ENCODE measurements at places on chromosomes 16 and 17.
A peak's percentile ranks its signal among the peaks of the same experiment; 100 is the strongest.

GRCh38 chr17:7014995-7015958, 2.9 kb downstream of the RNASEK start:
- no peak for DNase-seq

- DNase-seq, result no peak
These were observed 67.5 kb downstream of the CYTH1 start for GRCh38 chr17:78714534-78714933.

- DNase-seq, result no peak
These were observed 178.2 kb downstream of the TMEM132E start for GRCh38 chr17:34757611-34758010.

GRCh38 chr16:81639348-81639747, 139.7 kb upstream of the PLCG2 start:
- no peak for DNase-seq

DNA sequence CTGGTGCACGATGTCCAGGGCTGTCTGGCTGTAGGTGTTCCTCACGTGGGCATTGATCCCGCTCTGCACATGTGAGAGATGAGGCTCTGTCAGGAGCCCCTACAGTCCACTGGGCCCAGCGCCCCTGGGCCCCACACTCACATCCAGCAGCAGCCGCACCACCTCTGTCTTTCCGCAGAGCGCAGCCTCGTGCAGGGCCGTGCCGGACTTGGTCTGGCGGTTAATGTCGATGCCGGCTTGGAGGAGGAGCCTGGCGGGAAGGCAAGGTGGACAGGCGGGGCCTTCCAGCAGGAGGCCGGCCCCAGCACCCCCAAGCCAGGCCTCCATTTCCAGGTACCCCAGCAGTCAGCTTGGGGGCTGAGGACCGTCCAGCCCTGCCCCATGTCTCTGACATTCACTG, 9.2 kb downstream of the CASKIN1 start:
- no peak for DNase-seq

DNA sequence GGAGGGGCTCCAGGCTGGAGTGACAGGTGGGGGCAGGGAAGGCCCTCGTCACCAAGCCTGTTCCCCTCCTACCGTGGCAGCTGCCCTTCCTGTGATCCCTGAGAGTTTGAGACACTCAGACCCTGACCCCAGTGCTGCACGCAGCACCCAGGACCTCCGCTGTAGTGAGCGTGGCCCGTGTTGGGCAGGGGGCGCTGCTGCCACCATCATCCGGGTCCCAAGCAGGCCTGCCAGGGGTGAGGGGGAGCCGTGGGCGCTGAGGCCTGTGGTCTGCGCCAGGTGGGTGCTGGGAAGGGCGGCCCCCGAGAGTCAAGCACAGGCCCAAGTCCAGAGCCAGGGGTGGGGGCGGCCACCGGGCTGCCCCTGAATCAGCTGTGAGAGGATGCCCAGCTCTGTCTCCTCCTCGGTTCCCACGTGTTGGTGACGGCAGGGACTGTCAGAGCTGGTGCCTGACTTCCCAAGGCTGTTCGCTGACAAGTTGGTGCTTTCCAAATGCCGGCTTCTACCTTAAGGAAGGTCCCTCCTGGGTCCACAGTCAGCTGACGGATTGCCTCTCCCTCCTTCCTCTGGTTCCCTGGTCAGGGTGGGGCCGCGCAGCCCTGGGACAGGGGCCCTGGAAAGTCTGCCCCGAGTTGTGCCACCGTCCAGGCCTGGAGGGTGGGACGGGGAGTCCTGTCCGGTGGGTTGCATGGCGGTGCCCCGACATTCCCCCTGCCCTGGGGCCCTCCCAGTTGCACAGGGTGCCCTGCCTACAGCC, 31.1 kb downstream of the TPSG1 start:
- DNase-seq, result no peak

DNA sequence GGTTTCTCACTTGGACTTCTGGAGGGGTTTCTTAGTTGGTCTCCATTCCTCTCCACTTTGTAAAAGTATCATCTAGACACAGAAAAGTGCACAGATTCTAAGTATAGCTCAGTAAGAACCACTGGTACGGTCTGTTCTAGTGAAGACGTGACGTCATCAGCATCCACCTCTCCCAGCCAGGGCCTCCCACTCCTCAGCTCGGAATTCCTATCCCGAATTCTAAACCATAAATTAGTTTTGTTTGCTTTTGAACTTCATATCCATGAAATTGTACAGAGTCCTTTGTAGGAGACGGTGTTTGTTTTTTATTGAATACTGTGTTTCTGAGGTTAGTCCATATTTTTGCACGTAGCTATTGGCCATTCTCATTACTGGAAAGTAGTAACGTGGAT, 25.5 kb downstream of the FOXK2 start:
- no peak for DNase-seq

- DNase-seq, result no peak
These were observed 332.1 kb downstream of the C16orf95 start for GRCh38 chr16:86984991-86985647.

DNA sequence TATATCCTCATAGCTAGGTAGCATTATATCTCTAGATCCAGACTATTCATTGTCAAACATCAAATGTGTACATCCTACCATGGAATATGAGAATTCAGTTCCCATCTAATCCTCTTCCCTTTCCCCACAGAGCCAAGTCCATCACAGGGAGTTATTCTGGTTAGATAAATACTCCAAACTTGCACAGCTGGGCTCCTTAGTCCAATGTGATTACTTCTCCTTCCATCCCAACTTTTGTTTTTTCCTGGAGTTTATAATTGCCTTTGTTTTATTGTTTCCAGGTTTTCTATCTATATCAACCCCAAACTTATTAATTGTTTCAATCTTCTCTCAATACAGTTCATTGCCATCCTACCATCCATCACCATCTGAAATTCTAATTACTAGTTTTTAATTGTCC, 59.9 kb downstream of the MYH11 start:
- no peak for DNase-seq

DNA sequence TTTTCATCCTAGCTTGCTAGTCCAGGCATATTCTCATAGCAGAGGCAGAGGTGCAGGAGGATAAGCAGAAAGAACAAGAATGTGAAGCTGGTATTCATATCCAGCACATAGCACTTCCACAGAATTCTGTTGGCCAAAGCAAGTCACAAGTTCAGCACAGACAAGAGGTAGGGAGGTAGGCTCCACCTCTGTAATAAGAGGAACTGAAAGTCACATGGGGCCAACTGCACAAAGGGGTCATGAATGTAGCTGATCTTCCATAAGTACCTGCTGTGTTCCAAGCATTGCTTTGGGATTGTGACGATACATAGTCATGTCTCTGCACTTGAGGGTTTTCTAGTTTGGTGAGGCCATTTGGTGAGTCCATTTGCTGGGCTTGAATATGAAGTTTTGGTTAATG, 110.8 kb upstream of the MPHOSPH6 start:
- DNase-seq, result no peak

GRCh38 chr17:50297407-50297865, 23.2 kb downstream of the TMEM92 start:
- DNase-seq, result peak; percentile 60

- no peak for DNase-seq
These were observed 13.3 kb downstream of the EIF4A3 start for GRCh38 chr17:80133626-80133970.

GRCh38 chr16:12304861-12305596, 328.5 kb downstream of the SNX29 start:
- DNase-seq, result no peak

DNA sequence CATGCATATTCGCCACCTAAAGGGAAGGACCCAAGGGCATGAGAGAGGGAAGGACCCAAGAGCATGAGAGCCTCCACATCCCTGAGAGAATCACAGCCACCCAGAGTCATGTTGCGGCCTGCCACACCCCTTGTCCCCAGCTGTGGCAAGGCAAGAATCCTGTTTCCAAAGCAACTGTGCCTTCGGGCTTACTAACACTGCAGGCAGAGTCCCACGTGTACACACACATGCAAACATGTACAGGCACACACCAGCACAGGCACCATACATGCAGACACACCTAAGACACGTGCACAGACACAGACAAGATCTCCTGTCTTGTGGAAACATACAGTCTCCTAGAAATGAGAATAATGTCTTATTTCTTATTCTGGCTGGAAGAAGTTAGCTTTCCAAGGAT, 92.4 kb upstream of the CDYL2 start:
- DNase-seq, result no peak

DNA sequence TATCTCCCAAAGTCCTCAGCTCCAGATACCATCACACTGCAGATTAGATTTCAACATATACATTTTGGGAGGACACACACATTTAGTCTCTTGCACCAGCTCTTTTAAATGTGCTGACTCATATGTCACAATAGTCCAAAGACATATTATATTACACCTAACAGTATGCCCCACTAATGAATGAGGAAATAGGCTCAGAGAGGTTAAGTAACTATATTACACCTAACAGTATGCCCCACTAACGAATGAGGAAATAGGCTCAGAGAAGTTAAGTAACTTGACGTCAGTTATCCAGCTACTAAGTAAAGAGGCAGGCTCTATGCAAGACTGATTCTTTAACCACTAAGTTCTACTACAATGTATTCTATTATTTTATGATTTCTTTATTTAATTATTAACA, 9.7 kb downstream of the IRX6 start:
- no peak for DNase-seq

- no peak for DNase-seq
These were observed 1.0 kb downstream of the SPAG5 start for GRCh38 chr17:28597606-28598383.

DNA sequence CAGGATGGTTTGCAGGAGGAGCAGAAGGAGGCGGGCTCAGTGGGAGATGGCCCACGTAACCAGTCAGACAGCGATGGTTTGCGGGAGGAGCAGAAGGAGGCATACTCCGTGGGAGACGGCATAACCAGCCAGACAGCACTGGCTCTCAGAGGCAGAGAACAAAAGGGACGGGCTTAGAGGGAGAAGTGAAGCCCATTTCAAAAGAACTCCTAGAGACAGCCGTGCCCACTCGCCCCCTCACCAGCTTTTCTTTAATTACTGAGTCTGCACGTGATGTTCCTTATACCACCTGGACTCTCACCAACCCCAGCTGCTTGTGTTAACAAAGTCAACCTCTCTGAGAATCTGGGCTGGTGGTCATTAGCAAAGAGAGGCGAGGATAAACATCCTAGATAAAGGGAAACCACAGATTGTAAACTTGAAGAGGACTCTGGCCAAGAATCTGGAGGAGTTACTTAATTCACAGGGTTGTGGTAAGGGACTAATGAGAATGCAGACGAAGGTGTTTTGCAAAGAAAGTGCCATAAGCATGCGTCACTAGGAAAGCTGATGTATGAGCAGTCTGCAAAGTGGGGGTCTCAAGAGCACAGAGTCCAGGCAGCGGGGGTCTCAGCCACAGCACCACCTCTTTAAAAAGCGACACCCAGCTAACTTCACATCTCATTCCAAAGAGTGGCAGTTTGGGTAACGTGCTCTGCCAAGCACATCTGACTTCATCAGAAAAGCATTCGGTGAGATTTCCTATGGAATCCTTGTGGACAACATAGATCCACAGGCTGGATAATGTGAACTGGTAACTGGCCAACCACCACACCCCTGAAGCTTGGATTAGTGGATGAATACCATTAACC, 51.7 kb downstream of the NXN start:
- no peak for DNase-seq

GRCh38 chr16:75225678-75226515, 7.1 kb downstream of the CTRB1 start:
- no peak for DNase-seq

- DNase-seq, result no peak
These were observed 23.5 kb downstream of the AATF start for GRCh38 chr17:36972186-36972700.

- DNase-seq, result no peak
These were observed 198.1 kb upstream of the AXIN2 start for GRCh38 chr17:65759532-65759931.

DNA sequence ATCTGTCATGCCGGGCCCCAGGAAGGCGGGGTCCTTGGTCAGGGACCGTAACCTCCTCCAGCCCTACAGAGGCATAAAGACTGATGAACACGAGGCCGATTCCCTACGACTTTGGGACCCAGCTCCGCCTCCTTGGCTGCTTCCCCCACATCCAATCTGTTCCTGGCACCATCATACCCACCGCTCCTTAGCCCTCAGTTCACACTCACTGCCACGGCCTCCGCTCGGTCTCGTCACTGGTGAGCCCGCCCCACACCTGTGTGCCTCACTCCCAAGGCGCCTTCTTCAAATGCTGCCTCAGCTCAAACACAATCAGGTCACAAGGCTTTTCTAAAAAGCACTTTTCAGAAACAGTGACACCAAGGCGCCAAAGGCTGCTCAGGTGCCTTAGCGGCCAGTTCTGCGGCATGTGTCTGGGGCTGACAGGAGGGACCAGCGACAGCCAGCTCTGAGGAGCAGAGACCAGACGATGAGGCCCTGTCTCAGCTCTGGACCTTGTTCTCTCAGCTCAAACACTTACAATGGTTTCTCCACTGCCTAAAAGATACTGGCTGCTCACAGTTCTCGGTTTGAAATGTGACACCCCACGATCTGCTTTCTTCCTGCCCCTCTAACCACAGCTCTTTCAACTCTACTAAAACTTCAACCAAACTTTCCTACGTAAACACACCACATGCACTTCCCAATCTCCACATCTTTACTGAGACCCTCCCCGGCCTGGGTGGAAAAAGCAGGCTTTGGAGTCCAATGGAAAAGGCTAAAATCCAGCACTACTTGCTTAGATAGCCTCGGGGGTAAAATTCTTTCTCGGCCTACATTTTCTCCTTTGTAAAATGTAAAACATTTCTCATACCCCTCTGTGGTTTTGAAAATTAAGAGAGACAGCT, 33.2 kb downstream of the CYB5D2 start:
- DNase-seq, result no peak

DNA sequence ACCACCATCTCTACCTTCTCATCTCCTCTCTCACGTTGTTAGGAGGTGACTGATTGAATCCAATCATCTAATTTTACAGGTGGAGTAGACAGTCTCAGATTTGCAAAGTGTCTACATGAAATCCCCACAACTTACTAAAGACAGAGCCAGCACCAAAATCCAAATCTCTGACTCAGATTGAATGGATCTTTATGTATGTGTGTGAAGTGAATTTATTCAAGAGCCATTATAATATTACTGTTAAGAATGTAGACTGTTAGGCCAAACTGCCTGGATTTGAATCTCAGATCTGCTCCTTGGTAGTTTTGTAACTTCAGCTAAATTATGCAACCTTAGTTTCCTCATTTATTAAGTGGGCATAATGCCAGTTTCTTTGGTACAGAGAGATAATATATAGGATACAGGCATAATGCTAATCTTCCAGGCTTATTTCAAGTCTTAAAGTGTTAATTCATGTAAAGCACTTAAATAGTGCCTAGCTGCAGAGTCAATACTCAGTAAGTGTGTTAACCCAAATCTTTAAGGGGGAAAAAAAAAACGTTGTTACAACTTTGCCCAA, 12.7 kb downstream of the CNEP1R1 start:
- no peak for DNase-seq

GRCh38 chr17:75614006-75614405, 19.2 kb upstream of the SMIM5 start:
- DNase-seq, result no peak

GRCh38 chr16:81073560-81074330, 3.3 kb downstream of the C16orf46 start:
- no peak for DNase-seq

- no peak for DNase-seq
These were observed 19.1 kb downstream of the NOD2 start for GRCh38 chr16:50712560-50712898.
